AG08395 (cell line): ENCODE measurements at places on chromosomes 7 and 10.

GRCh38 chr7:151816562-151817314, 60.2 kb downstream of the PRKAG2 start:
- DNase-seq, result no peak

- DNase-seq, result no peak
Measured at GRCh38 chr7:133771788-133772419, 355.2 kb upstream of the LRGUK start.

- no peak for DNase-seq
Measured at GRCh38 chr10:35136263-35136815, 9.7 kb downstream of the CREM start.

DNA sequence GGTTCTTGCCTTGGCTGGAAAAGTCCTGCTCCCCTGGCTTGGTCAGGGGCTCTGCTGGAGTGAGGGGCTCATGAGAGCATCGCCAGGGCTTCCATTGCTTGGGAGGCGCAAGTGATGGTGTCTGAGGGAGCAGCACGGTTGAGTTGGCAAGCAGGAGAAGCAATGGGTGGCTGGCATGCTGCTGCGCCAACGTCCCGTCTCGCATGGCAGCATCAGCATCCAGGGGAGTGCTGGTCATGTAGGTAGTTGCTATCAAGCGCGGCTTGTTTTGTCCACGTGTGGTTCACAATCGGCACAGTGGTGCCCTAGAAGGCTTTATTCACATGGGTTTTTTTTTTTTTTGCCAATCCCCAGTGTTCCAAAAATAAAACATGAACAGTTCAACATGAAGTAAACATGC, 3.8 kb downstream of the PYROXD2 start:
- no peak for DNase-seq

DNA sequence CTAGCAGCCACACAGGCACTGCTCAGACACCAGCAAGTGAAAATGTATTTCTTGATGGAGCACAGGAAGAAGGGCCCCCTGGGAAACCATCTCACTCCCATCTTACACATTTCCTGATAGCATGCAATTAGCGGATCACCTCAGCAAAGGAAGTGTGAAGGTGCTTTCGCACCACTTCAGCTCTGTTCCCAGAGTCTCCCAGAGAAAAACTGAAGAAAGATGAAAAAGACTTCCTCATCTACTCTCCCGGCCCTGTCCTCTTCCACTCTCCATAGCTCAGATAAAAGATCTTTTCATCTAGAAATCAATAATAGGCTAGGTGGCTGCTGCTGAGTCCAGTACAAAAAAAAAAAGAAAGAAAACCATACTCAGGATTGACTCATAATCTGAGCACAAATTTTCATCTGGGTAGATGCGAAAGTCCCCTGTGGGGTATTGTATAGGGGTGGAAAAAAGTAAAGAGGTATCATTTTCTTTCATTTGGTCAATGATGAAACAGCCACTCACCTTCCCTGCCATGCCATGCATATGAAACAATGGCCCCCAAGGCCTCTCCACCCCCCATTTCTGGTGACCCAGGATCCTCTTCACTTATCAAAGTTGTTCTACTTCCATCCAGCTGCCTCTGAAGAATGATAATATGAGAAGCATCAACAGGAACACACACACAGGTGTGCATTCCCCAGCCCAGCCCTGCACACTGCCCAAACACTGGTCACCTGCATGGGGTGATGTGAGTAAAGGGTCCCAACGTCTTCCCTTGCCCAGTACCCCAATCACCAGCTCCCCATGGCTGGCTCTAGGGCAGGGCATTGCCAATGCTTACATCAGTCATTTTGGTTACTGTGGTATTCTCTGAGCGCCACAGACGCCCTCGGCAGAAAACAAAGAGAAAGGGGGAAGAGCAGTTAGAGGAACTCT, 48.8 kb upstream of the DGKI start:
- DNase-seq, result no peak

DNA sequence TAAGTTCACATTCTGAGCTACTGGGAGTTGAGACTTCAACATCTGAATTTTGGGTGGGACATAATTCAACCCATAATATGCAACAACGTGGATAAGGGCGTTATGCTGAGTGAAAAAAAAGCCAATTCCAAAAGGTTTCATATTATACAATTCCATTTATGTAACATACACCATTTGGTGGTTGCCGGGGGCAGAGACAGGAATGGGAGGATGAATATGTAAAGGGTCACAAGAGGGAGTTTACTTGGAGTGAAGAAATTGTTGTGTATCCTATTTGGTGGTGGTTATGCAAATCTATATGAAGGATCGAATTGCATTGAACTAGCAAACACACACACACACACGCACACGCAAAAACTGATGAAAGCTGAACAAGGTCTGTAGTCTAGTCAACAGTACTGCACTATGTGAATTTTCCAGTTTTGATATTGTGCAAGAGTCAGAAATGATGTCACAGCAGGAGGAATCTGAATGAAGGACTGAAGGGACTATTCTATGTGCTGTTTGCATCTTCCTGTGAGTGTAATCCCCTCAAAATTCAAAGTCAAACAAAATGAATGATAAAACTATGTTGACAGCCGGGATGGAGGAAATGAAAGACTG, 249.2 kb upstream of the HABP2 start:
- peak; percentile 41 for DNase-seq

DNA sequence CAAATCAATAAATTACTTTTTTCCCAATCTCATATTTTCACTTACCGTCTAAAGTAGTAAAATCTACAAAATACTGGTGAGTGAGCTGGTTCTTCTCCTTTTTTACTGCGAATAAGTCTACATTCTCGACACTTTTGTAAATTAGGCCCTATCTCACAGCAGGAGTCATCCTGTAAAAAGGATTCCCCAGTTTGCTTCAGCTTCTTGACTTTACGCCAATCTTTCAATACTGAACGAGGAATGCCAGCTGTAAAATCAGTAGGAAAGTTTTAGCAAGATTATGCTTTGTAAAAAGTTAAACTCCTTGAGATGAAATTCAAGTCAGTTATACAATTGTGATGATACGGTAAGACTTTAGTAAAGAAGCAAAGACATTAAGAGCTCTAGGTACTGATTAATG, 67.3 kb downstream of the NRBF2 start:
- DNase-seq, result no peak

DNA sequence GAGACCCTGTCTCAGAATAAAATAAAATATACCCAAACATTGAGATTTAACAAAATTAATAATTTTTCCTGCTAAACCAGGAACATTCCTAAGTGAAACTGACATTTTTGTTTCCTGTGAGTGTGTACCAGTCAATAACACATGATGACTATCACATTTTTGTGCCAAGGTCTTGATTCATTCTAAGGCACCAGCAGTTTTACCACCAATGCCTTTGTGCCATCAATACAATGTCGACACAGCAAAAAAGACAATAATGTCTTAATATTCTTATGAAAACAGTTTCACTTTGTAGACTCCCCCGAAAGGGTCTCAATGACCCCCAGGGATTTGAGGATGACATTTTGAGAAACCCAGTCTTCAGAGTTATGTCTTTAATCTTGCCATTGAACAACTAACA, 7.2 kb upstream of the CADPS2 start:
- no peak for DNase-seq

- no peak for DNase-seq
Measured at GRCh38 chr10:88219753-88220152, 356.3 kb downstream of the PTEN start.

DNA sequence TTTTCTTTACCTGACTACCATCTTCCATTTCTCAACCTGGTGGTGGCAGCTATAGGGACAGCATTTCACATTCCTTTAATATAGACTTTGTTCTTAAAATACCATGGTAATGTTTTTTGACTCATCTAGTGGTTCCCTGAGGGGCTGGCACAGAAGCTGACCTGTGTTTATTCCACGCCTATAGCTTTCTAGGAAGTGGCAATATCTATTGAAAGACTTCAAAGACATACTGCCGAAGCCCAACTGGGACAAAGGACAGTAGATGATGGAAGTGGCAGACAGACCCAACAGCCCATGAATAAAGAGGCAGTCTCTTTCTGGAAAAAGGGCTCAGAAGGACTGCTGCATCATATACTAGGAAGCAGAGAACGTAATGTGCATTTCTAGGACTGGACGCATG, 11.2 kb downstream of the SUN3 start:
- no peak for DNase-seq

- no peak for DNase-seq
Measured at GRCh38 chr10:132698761-132699391, 87.1 kb downstream of the NKX6-2 start.
